ENCODE measurements at places on chromosomes 6 and 20.

- DNase-seq = no peak
Measured at GRCh38 chr20:51236421-51236820, 213.5 kb upstream of the KCNG1 start.

- DNase-seq = no peak
Measured at GRCh38 chr6:166939345-166939744, 17.0 kb downstream of the RNASET2 start.

DNA sequence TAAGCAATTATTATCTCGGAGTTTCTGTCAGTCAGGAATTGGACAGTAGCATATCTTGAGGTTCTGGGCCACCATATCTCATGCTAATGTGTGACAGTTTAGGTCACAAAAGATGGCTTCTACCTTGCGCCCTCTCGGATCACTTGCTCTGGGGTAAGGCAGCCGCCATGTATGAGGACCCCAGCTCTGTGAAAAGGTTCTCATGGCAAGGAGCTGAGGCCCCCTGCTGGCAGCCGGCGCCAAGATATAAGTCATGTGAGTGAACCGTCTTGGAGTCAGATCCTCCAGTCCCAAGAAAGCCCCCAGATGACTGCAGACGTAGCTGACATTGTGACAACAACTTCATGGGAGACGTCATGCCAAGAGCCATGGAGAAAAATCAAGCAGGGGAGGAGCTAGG, 670.8 kb downstream of the KIF16B start:
- peak; percentile 16 for DNase-seq

DNA sequence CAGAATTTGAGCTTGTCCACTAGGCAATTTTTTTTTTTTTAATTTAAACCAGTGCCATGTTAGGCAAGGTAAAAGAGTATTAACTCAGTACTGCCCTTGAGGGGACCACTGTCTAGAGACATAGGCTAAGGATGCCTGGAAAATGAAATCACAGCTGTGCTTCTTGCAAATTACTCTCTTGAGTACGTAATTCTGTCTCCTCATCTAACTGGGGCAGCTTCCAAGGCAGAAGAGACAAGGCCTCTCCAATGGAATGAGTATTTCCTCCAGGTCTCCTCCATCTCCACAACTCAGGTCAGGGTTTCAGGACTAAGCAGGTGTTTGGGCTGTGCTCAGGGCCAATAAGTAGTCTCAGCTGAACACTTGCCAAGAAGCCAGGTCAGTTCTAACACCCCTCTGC, 33.8 kb upstream of the MRPS10 start:
- DNase-seq = no peak

DNA sequence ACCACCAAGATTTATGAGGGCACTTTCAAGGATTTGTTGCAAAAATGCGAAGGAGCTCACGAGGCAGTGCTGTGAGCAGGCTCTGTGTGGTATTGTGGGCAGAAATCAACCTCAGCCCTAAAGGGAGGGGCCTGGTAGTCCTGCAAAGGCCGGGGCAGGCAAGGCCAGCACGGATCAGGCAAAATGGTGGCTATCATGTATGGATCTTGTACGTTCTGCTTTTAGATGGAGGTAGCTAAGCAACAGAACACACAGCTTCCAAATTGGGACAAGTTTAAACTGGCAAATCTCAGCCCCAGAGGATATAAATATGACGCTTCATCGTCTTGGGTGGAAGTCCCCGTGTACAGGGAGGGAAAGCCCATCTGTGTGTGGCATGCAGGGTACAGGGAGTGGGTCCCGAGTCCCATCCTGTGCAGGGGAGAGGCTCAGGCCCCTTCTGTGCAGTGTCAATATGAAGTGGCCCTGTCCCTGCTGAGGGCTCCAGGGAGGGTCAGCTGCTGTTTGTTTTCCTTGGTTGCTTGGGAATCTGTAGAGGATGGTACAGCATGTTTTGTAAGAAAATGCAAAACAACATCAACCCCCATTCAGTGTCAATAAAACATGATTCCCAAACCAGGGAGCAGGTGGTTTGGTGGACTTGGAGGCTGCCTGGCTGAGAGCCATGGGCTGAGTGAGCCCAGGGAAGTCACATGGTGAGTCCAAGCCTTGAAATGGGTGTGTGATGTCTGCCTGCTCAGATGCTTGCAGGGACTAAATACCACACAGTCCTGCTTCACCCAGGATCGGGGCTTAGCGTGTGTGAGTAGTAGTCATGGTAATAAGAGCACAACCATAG, 113.0 kb downstream of the SYCP2 start:
- DNase-seq = no peak

GRCh38 chr6:154648888-154649205, 84.4 kb upstream of the SCAF8 start:
- DNase-seq = no peak

- DNase-seq = no peak
Measured at GRCh38 chr6:85240787-85241385, 209.0 kb upstream of the NT5E start.

GRCh38 chr6:160379466-160379865, 31.3 kb downstream of the SLC22A3 start:
- no peak for DNase-seq

DNA sequence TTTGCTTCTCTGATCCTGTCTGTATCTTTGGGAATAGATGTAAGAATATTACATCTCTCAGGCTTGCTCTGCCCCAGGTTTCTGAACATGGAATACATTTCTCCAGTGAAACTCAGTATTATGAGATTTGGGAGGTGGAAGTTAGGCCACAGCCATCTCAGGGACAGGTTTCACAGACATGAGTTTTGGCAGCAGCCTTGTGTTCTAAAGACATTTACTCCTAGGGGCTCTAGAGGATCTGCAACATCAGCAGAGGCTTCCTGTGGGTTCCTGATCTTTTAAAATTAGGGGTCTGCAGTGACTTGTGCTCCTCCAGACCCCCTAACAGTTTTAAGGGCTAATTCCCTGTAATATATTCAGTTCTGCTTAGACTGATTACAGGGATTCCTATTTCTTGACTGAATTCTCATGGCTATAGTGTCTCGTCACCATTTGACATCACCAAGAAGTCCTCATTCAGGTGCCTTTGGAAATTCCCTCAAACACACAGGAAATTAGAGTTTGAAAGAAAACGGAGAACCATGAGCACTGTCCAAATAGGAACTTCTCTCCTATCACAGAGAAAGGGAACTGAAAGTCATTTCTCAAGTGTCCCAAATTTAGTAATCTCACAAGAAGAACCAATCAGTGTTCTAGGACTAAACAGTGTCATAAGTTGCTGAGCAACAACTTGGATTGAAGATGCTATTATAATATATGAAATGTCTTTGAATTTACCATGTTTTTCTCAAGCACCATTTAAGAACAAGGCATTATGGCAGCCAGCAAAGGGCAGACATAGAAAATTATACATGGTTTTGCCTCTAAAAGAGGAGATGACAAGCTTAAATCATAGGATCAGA, 2.5 kb upstream of the HLA-DRA start:
- no peak for DNase-seq

- DNase-seq = no peak
Measured at GRCh38 chr6:6705061-6705425, 116.5 kb downstream of the LY86 start.

DNA sequence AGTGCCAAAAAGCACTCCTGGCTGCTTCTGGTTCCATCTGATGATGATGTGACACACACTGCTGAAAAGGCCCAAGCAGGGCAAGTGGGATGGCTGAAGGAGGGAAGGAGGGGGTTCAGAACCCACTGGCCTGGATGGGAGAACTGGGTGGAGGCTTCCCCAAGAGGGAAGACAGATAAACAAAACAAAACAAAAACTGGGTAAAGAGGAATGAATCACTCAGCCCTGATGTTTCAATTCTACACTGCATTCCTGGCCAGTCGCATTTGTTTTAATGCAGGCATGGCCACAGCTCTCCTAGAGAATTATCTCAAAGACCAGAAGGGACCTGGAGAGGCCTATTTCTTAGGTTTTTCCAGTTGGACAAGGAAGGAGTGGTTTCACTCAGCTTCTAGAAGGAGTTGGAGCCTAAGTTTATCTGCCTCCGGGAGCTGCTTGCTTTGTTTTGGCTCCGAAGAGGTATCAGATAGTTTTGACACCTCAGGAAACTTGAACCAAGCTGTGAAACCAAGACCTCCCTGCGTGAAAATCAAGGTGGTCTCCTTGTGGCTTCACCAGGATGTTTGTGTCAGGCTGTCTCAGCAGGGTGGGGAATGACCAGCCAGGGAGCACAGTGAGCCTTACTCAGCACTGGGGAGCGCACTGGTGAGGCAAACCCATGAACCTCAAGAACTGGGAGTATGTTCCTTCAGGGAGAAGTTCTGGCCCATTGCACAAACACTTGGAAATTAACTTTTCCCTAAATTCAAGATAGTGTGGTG, 16.1 kb downstream of the TTPAL start:
- DNase-seq = no peak

DNA sequence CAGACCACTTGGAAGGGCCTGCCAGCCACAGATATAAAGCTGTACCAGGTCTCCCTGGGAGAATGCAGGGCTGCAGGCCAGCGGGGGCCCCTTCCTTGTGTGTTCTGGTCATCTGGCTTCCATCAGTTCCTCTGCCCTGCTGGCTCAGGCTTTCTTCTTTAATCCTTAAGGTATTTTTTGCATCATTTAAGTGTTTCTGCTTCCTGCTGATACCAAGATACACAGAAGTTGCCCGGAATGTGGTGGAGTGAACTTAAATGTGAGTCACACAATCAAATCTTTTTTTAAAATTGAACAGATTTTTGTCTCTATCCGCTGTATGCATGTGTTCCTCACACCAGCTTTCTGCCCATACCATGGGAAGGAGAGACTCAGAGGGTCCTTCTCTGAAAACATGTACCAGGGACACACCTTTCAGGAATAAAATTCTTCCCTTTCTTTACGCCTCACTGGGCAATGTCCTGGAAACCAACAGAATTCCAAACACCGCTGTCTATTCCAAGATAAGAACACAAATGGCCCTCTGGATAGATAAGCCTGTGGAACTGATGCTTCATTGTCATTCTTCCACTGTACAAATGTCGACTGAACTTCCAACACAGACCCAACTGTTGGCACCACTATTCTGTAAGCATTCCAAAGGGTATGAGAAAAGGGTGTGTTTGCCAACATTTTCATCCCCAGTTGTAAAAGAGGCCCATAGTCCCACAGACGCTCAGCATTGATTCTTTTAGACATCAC, 206.2 kb upstream of the MYLIP start:
- DNase-seq = no peak

DNA sequence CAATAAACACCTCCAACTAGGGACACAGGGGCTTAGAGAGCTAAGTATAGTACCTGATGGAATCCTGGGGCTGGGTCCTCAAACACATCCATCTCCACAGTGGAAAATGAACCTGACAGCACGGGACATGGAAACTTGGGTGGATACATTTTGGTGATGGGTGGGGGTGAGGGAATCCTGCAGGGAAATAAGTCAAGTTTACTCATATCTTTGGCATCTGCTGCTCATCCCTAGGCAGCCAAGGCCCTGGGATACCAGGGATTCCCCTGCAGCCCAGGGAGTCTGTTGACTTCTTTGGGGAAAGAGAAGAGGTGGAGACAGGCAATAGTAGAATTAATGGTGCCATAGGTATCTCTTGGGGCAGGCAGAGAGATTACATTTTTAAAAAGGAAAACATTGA, 6.6 kb downstream of the APOBEC2 start:
- DNase-seq = no peak

DNA sequence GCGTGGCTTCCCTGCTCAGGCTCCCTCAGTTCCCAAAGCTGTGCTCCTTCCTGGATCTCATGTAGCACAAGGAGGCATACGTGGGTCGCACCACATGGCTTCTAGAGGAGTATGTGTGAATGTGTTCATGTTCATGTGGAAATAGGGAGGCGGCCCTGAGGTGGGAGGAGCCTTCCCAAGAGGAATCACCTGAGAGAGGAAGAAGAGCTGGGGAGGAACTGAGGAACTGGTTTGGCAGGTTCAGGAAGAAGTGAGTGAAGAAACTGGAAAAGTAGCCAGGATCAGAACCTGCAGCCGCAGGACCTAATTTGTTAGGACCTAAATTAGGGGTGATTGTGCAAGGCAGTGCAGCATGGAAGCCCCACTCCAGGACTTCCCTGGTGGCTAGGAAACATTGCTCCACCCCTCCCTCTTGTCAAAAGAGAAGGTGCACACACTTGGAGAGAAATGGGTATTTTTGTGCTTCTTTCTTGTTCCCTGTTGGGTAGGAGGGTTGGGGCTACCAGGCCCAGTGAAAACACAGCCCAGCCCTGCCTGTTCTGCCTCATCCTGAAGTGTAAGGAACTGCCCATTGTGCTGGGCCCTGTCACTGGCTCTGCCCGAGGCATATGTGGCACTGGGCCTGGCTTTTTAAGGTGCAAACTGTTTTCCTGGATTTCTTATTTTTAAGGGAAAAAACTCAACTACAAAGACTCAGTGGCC, 20.7 kb downstream of the SYNJ2 start:
- no peak for DNase-seq

GRCh38 chr6:6494677-6495076, 93.8 kb upstream of the LY86 start:
- peak; percentile 67 for DNase-seq

DNA sequence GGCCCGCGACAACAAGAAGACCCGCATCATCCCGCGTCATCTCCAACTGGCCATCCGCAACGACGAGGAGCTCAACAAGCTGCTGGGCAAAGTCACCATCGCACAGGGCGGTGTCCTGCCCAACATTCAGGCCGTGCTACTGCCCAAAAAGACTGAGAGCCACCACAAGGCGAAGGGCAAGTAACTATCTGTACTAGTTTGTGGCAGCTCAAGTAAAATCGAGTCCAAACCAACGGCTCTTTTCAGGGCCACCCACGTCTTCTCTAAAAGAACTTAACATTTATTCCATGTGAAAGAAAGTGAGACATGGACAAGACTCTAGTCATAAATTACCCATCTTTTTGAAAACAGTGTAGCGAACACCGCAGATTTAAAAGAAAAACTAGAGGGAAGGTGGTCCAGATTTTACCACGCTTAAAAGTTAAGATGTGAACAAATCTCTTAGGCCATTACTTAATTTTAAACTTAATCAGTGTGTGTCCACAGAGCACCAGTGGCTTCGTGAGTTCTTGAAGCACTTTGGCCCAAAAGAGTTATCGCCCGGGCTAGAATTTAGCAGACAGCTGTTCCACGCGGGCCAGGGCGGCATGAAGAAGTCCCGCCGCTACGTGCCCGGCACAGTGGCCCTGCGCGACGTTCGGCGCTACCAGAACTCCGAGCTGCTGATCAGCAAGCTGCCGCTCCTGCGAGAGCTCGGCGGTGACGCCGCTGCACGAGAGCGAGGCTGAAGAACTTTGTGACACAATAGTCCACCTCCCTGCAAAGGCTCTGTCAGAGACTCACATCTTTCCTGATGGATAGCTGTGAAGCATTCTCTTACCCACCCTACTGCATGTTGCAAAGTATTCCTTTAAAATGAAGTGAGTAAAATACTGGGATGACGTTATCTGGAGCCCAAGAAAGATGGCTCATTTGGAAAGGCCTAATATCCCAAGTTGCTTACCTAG, 113.9 kb upstream of the PRSS16 start:
- DNase-seq = peak; percentile 89

DNA sequence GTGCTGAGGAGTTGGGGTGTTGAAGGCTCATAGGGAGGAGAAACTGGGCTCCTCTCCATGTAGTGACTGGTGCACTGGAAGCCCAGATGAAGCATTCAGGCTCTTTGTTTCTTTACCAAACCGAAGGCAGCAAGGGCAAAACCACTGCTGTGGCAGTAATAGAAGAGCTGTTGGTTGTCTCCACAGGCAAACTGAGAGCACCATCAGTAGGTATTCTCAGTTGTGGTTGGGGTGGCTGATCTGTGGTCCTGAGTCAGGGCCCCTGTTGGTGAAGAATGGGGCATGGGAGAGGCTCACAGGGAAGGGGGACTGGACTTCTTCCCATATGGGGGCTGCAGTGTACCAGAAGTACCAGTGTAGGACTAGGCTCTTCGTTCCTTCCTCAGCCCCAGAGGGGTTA, 460.2 kb upstream of the IMPG1 start:
- DNase-seq = no peak
